ENCODE measurements at places on chromosomes 5 and 9.

GRCh38 chr9:136799079-136799853 lies 3.1 kb downstream of the CCDC183 start:
- DNase-seq: no peak

GRCh38 chr5:150544611-150545219 lies 36.8 kb downstream of the NDST1 start:
- DNase-seq: peak; percentile 67

GRCh38 chr9:119818726-119819435 lies 449.6 kb upstream of the BRINP1 start:
- no peak for DNase-seq

- DNase-seq: no peak
Observed at GRCh38 chr5:154593071-154593470, 115.0 kb upstream of the HAND1 start.

- DNase-seq: no peak
Observed at GRCh38 chr9:76338418-76338817, 55.8 kb downstream of the RFK start.

- DNase-seq: no peak
Observed at GRCh38 chr5:122312591-122313406, 762 bp downstream of the SNCAIP start.

DNA sequence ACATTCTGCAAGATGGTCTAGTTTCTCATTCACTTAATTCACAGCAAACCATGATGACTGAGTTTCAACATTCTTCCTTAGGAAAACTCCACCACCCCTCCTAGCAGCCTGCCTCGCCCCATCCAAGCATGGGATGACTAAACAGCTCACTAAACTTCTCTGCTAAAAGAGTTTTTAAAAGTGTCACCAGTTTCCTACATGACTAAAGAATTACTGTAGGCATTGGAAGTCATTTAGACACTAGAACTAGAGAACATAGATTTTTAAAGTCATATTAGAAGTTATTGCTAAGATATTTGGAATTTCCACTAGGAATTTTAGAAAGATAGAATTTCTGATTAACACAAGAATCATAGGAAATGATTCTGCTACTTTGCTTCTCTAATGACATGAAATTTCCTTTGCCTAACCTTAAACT lies 5.5 kb upstream of the ESM1 start:
- DNase-seq: no peak

- no peak for DNase-seq
Observed at GRCh38 chr5:106415541-106415940, 1255.2 kb downstream of the EFNA5 start.

DNA sequence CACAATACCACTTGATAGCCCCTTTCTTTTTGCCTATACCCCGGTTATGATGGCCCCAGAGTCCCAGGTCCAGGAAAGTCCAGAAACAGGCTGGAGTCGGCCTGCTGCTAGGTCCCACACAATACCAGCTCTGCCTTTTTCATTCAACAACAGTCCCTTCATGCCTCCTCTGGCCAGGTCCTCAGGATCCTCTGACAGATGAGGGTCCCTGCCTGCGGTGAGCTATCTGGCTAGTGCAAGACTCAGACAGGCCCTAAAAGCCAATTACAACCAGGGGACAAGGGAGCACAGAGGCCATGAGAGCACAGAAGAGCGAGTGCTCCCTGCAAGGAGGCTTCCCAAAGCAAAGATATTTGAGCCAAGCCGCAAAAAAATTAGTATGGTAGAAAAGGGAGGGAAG lies 84.8 kb upstream of the ZBTB43 start:
- no peak for DNase-seq

GRCh38 chr5:15495026-15495425 lies 5.0 kb upstream of the FBXL7 start:
- DNase-seq: no peak

- DNase-seq: no peak
Observed at GRCh38 chr5:37835380-37835973, 4.4 kb downstream of the GDNF start.

DNA sequence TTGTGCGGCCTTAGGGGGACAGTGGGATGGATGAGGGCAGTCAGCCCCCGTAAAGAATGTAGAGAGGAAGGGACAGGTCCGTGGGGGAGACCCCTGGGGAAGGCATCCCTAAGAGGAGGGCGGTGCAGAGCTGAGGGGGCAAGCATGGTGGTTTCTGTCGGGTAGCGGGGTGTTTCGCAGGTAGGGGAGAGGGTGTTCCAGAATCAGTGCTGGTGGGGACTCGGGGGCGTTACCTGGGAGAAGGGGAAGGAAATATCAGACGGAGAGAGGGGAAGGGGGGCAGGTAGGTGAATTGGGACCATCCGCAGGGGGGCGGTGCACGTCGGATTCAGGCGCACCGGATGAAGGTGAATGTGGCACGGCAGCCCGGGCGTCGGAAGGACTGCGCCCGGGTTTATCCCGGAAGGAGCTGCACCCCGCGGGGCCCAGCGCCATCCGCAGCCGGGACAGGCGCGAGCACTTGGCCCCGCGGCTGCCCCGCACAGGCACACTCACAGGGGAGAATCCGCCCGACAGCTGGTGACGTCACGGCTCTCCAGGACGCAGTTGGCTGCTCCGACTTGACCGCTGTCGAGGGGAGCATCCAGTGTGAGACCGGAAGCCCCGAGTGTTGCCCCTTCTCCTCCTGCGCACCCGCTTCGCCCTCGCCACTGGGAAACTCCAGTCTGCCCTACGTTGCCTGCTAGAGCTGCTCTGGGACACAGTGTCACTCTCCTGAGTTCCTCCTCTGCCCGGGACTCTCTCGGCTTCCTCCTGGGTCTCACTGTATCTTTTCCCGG lies 1.3 kb downstream of the CD72 start:
- peak; percentile 82 for DNase-seq

DNA sequence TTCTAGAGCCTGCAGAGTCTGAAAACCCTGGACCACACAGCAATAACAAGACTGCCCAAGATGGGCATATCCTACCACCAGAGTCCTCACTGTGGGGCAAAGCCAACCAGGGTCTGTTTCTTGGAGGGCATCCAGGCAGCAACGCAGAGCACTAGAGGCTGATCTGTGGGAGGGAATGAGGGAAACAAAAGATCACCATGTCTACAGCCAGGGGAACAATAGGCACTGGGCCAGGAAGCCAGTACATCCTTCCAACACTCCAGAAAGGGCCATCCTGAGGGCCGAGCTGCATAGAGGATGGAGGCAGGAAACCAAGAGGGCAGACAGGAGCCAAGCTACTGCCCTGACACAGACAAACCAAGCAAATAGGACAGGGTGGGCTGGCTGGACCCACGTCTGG lies 416.1 kb upstream of the IRX4 start:
- DNase-seq: no peak

- DNase-seq: no peak
Observed at GRCh38 chr9:34830068-34830467, 120.1 kb upstream of the CCL21 start.

- no peak for DNase-seq
Observed at GRCh38 chr9:6152788-6153187, 62.8 kb upstream of the IL33 start.

- no peak for DNase-seq
Observed at GRCh38 chr5:160105686-160106360, 13.4 kb downstream of the PWWP2A start.

DNA sequence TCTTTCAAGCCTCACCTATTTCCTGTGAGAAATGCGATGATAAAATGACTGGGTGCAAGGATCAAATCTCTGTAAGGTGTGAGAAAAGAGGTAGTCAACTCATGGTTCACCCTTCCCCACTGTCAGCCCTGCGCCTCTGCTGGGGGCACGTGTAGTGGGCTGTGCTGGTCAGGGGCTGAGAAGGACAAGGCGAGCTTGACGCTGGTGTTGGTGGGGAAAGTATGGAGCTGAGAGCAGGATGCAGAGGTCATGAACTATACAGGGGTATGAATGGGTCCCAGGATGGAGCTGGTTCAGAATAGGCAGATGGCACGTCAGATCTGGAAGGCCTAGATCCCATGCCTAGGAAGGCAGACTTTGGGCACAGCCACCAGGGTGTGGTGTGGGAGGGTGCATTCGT lies 20.6 kb downstream of the PITX1 start:
- DNase-seq: no peak

DNA sequence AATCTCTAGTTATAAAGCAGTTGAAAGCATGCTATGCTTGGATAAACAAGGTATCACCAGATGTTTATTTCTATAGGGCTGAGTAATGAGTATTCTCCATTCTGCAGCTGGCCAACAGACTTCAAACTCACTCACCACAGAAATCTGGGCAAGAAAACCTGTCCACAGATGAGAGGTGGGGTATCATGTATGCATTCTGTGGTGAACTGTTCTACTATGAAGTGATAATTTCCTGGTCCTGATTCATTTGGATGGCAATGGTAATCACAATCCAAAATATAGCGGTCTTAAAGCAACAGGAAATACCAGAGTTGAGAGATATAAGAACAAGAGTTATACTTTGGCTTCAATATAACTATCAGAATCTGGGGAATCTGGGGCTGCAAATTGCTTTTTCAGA lies 65.9 kb upstream of the EFNA5 start:
- DNase-seq: no peak

- no peak for DNase-seq
Observed at GRCh38 chr5:42301349-42301748, 121.9 kb upstream of the GHR start.

GRCh38 chr5:7410936-7411511 lies 15.1 kb downstream of the ADCY2 start:
- no peak for DNase-seq

DNA sequence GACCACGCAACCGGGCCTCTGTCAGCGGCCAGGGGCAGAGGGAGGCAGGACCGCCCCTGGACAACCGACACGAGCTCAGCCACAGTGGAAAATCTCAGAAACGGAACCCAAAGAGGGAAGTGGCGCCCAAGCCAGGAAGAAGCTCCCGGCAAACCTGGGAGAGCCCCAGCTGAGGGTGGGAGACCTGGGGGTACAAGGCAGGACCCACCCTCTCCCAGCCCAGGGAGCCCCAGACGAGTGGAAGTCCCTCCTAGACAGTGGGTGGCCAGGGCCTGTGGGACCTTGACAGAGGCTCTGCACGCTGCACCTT lies 3.0 kb downstream of the SLC12A7 start:
- no peak for DNase-seq

DNA sequence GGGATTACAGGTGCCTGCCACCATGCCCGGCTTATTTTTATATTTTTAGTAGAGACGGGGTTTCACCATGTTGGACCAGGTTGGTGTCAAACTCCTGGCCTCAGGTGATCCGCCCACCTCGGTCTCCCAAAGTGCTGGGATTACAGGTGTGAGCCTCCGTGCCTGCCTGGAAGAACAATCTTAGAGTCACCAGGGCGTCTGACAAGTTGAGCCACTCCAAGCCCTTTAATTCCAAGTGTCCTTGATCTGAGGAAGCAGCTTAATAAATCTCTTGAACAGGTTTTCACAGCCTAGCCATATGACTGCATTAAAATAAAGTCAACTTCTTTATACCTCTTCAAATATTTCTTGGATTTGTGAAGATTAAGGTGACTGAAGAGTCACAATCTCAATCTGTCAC lies 31.5 kb downstream of the SLC44A1 start:
- no peak for DNase-seq

DNA sequence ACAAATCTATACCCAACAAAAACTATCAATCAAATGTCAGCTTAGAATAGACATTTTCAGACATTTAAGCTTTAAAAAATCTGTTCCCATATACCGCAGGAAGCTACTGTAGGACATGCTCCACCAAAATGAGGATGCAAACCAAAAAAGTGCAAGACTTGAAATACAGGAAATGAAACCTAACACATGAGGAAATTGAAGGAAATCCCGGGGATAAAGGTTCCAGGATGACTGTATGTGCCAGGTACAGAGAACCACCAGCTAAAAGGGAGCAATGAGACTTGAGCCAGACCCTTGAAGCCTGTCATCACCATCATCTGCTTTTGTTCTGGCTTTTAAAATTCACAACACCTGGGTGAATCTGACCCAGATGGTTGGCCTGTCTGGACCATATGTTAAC lies 21.4 kb downstream of the DIAPH1 start:
- no peak for DNase-seq

GRCh38 chr5:98604721-98605425 lies 168.6 kb upstream of the RGMB start:
- no peak for DNase-seq

GRCh38 chr5:111348661-111349329 lies 124.6 kb downstream of the CAMK4 start:
- no peak for DNase-seq

- no peak for DNase-seq
Observed at GRCh38 chr5:148179234-148179824, 11.0 kb downstream of the SPINK14 start.

- DNase-seq: no peak
Observed at GRCh38 chr9:17236147-17236546, 101.3 kb downstream of the CNTLN start.

DNA sequence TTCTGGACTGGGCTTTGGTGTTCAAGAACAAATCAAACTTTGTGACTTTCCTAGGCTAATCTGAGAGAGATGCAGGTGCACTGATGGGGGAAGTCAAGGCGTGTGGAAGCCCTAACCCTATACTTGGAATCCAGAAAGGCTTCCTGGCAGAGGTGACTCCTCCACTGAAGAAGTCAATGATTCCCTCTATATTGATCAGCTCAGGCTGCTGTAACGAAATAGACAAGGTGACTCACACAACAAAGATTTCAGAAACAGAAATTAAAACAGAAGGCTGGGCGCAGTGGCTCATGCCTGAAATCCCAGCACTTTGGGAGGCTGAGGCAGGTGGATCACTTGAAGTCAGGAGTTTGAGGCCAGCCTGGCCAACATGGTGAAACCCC lies 69.6 kb upstream of the GGTA1 start:
- no peak for DNase-seq

- DNase-seq: peak; percentile 20
Observed at GRCh38 chr5:16673241-16674201, 56.7 kb upstream of the RETREG1 start.

DNA sequence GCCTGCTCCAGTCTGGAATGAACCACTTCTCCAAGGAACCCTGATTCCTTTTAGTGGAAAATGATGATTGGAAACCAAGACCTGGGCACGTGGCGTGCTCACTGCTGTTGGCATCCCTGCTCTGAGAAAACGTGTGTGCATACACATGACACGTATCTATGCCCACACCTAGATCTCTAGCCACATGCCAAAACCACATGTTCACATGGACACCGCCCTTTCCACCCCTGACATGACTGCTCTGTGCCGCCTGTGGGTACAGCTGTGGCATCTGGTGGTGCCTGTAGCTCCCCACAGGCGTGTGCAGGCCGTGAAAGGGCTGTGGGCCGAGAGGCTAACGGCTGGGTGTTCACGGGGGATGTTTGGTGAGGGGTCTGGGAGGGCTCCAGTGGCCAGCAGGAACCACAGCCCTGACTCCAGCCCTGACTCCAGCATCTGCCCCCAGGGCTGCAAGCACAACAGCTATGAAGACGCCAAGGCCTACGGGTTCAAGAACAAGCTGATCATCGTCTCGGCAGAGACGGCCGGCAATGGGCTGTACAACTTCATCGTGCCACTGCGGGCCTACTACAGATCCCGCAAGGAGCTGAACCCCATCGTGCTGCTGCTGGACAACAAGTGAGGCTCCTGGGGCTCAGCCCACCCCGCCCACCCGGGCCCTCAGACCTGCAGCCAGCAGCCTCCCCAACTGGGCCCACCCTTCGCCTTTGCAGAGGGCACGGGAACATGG lies 75.1 kb downstream of the KCNT1 start:
- peak; percentile 29 for DNase-seq

GRCh38 chr5:16922430-16922829 lies 13.7 kb downstream of the MYO10 start:
- no peak for DNase-seq

All from CD4-positive, alpha-beta T cell treated with Interleukin-1 beta for 1 hour (primary cell).